ENCODE measurements at places on chromosomes 1 and 21.

- no peak for DNase-seq
Measured at GRCh38 chr1:93108335-93108734, 29.3 kb downstream of the MTF2 start.

GRCh38 chr1:23381233-23381885 lies 11.7 kb upstream of the ZNF436 start:
- DNase-seq, result no peak

DNA sequence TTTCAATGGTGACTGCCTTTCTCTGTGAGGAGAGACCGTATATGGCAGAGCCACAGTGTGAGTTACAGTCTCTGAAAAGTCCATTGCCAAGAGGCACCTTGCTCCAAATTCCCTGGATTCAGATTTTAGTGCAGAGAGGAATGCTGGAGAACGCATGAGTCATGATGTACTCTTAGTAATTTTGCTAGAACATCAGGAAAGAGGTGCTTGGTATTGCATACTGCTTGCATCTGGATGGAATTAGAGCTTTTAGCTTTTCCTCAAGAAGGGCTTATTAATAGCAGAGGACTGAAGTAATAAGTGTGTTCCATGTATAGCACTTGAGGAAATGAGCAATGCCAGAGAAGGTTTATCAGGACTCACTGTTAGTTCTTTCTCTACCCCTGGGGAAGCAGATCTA lies 40.5 kb upstream of the AKT3 start:
- no peak for DNase-seq

DNA sequence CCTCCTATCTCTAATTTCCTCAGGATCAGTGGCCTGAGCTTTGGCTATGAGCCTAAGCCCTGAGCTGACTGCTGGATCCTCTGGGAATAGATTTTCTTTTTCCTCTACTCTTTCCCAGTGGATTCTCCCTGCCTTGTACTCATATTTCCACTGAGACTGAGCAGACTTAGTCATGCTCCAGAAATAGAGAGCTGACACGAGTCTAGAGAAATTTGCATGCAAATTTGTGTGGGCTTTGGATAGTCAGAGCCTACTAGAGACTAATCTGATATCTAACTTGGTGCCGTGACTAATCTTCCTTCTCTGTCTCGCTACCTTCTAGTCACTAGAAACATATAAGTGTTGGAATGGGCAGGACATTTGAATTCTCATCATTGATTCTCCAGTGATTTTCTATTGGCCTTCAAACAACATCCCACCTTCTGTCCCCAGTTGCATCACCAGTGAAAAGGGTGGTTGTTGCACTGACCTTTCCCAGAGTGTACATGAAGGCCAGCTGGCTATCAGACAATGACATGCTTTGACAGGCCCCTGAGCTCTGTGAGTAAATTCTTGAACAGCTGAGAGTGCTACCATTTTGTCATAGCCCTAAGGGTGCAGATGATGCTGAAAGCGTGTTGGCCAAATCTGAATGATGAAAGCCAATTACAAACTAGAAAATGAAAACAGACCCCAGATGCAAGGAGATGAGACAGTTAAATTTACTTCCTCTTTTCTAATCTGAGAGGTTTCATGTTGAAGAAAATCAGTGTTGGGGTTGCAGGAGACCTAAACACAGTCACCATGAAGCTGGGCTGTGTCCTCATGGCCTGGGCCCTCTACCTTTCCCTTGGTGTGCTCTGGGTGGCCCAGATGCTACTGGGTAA lies at the start of gene FCRLA:
Gene FCRLA (plus strand): TSS at position 748 of the 866 bp plus-strand sequence. CDS start 36 bp downstream, at position 784.
- DNase-seq, result no peak

- DNase-seq, result no peak
Measured at GRCh38 chr1:191174298-191174697, 696.6 kb upstream of the BRINP3 start.

GRCh38 chr21:15014221-15014620 lies 50.6 kb downstream of the NRIP1 start:
- DNase-seq, result no peak

DNA sequence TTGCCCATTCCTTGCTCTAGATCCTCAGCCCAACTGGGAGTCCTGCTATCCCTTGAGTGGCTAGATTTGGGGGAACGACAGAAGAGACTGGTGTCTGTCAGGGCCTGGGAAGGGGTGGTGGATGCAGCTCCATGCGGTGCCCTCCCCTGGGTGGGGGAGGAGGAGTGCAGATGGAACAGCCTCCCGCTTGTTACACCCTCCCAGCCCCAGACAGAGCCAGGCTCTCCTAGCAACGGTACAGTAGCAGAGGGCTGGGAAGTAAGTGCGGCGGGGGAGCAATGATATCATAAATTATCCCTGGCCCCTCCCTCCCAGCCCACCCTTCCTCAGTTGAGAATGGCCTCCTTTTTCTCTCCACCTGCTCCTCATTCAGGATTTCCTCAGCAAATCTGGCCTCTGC lies 37.2 kb downstream of the RHBG start:
- DNase-seq, result no peak

DNA sequence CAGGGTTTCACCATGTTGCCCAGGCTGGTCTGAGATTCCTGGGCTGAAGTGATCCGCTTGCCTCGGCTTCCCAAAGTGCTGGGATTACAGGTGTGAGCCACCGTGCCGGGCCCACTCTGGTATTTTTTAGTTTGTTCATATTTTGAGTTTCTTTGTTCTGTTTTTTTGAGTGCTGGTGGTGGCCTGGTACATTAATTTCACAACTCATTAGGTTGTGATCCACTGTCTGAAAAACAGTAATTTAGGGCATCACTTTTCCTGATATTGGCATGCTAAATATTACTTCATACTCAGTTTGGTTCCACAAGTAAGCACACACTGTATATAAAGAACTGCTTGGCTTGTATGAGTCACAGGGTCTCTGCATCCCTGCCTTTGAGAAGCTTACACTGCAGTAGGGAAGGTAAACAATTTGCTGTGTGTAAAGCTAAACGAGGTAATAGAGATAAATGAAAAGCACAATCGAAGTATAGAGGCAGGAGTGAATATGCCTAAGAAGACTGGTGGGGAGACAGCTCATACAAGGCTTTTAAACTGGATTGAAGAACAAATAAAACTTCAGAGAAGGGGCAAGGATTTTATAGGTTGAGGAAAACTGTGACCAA lies 7.7 kb downstream of the SNX27 start:
- no peak for DNase-seq

DNA sequence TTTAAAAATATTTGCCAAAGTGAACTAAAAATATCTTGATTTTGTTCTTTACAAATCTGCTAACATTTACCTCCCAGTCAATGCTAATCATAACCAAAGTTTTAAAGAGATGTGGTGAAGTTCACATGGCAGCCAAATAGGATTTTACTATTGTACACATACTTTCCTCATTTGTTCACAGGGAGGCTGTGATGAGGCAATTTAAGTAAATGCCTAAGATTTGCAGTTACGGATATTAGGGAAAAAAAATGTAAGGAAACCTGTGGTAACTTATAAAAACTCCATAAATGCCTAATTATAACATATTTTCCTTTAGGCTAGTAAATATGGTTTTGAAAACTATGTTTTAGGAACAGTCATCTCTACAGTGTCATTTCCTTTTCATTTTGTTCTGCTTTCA lies 32.4 kb downstream of the RGS5 start:
- no peak for DNase-seq

DNA sequence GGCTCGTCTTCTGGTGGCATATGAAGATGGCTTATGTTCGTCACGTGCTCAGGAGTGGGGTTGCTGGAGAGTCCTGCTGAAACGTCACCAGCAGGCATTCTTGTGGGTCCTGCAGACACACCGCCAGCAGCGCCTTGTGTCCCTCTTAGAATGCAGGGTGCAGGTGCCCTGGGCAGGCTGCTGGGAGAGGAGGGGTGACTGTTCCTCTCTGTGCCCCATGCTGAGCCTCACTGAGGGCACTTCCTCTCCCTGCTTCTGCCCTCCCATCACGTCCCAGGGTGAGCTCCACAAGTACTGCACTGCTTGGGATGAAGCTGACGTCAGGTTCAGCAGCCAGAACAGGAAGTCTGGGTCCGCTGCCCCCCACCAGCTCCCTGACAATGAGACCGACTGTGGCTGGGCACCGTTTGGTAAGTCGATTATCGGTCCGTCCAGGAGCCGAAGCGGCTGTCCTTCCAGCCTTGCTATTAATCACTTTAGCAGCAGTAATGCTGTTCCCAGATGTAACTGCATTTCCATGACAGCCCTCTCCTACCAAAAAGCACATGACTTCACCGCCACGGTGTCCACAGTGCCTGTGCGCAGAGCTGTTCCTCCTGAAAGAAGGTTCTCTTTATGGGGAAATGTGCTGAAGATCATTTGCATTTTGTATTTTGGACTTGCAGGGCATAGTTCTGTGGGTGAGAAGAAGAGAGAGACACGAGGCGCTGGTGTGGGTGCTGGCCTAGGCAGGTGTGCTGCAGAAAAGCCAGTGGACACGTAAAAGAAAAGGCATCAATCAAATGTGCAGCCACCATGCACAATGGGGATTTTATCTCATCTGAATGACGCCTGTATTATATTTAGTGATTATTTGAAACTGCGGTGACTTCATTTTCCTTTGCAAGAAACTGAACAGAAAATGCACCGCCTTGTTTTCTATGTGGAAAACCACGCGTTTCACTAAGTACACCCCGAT lies 21.0 kb downstream of the SLC37A1 start:
- no peak for DNase-seq

DNA sequence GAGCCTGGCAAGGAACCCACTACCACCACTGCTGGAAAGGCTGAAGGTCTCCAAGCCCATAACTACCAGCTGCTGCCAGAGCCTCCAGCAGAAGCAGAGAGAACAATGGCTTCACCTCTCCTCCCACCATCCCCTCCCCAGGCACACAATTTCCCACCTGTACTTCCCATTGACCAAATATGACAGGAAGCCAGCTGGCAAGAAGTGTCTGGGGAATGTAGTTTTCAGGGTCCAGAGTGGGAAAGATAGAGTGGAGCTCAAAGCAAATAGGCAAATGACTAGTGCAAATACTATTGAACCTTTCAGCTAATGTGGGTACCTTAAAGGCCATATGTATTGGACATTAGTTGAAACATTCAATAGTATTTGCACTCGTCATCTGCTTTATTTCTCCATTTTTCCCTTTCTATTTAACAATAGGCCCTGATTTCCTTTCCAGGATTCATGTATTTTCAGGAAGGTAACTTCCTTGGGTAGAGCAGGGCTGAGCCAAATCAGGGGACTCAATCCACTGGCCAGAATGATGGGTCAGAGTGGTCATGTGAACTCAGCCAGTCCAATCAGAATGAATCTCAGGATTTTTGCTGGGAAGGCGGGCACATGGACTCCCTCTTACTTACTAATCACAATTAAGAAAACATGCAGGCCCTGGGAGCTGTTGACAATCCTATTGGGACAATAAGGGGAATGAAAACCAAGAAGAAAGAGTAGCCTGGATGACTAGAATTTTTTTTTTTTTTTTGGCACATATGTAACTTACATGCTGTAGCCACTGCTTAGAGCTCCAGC lies 12.1 kb upstream of the NFYC start:
- no peak for DNase-seq

GRCh38 chr1:243539636-243540035 lies 283.8 kb downstream of the SDCCAG8 start:
- DNase-seq, result no peak

Data from stimulated activated CD8-positive, alpha-beta memory T cell treated with anti-CD3 and anti-CD28 coated beads, Interleukin-7, amount 100 ng/mL, for 4 hours (primary cell).